H9 (cell line): ENCODE measurements at places on chromosomes 12 and 14. TPM values are rescaled to one million over a fixed set of nuclear protein-coding genes. Genes with fewer than 3 reads are reported as not detected.

The DCN gene
- not detected in 2 replicates for total RNA-seq

The SUSD6 gene
- 3.6 and 3.7 TPM in 2 replicates for total RNA-seq

The TMPRSS12 gene
- total RNA-seq = not detected in 2 replicates

The SLC8A3 gene
- 0.07 and 0.13 TPM in 2 replicates for total RNA-seq

The RNU4-1 gene
- 3,262 and 3,277 TPM in 2 replicates for total RNA-seq

The REC8 gene
- total RNA-seq = 58.0 and 58.5 TPM in 2 replicates

The VWF gene
- total RNA-seq = 0.17 and 0.35 TPM in 2 replicates

The B4GALNT1 gene
- total RNA-seq = 2.3 and 2.6 TPM in 2 replicates

The PPP4R4 gene
- 3.9 and 5.1 TPM in 2 replicates for total RNA-seq

The CATSPERB gene
- total RNA-seq = 0.48 and 0.68 TPM in 2 replicates

The RALGAPA1 gene
- 25.8 and 29.8 TPM in 2 replicates for total RNA-seq

The ACADS gene
- 8.3 and 9.5 TPM in 2 replicates for total RNA-seq

The RD3L gene
- total RNA-seq = not detected in 2 replicates

The RNASE13 gene
- total RNA-seq = not detected in 2 replicates

The SLC6A15 gene
- 12.9 and 16.7 TPM in 2 replicates for total RNA-seq

The C12orf42 gene
- total RNA-seq = not detected in 2 replicates

The CCDC85C gene
- 33.2 and 36.3 TPM in 2 replicates for total RNA-seq

The GZMH gene
- not detected in 2 replicates for total RNA-seq

The NRL gene
- total RNA-seq = 2.2 and 2.5 TPM in 2 replicates

The ERGIC2 gene
- 64.8 and 69.8 TPM in 2 replicates for total RNA-seq

The ARMH4 gene
- 38.7 and 42.6 TPM in 2 replicates for total RNA-seq

The RFX4 gene
- 0.13 and 0.57 TPM in 2 replicates for total RNA-seq

The KRT2 gene
- not detected in 2 replicates for total RNA-seq

The FBXW8 gene
- 14.9 and 15.3 TPM in 2 replicates for total RNA-seq

The TMEM119 gene
- total RNA-seq = not detected in 2 replicates

The USP44 gene
- 181 and 185 TPM in 2 replicates for total RNA-seq

The GPRC5A gene
- 0.09 and 0.13 TPM in 2 replicates for total RNA-seq

The VASH1 gene
- total RNA-seq = 5.8 and 6.2 TPM in 2 replicates

The KRT81 gene
- total RNA-seq = not detected in 2 replicates

The TMEM63C gene
- 1.7 and 2.2 TPM in 2 replicates for total RNA-seq

The ACVRL1 gene
- total RNA-seq = not detected in 2 replicates

The TMCC3 gene
- 0.72 and 0.87 TPM in 2 replicates for total RNA-seq

The CEBPE gene
- not detected in 2 replicates for total RNA-seq

The KRT8 gene
- 244 and 247 TPM in 2 replicates for total RNA-seq

The FOXN4 gene
- 0.29 and 0.39 TPM in 2 replicates for total RNA-seq

The SAMD4A gene
- total RNA-seq = 9.6 and 9.9 TPM in 2 replicates

The TPPP2 gene
- total RNA-seq = not detected in 2 replicates

The AQP2 gene
- not detected in 2 replicates for total RNA-seq

The CLEC14A gene
- total RNA-seq = not detected in 2 replicates

The KIF26A gene
- 43.0 and 44.2 TPM in 2 replicates for total RNA-seq

The PROX2 gene
- total RNA-seq = not detected in 2 replicates

The SPIC gene
- total RNA-seq = not detected in 2 replicates

The PZP gene
- total RNA-seq = not detected in 2 replicates
